Activated CD8-positive, alpha-beta T cell treated with anti-CD3 and anti-CD28 coated beads, Interleukin-2, amount 10 ng/mL, durations not matched to agents 7 days and 5 days (primary cell): ENCODE measurements at places on chromosomes 12 and 14.
A peak's percentile ranks its signal among the peaks of the same experiment; 100 is the strongest.

DNA sequence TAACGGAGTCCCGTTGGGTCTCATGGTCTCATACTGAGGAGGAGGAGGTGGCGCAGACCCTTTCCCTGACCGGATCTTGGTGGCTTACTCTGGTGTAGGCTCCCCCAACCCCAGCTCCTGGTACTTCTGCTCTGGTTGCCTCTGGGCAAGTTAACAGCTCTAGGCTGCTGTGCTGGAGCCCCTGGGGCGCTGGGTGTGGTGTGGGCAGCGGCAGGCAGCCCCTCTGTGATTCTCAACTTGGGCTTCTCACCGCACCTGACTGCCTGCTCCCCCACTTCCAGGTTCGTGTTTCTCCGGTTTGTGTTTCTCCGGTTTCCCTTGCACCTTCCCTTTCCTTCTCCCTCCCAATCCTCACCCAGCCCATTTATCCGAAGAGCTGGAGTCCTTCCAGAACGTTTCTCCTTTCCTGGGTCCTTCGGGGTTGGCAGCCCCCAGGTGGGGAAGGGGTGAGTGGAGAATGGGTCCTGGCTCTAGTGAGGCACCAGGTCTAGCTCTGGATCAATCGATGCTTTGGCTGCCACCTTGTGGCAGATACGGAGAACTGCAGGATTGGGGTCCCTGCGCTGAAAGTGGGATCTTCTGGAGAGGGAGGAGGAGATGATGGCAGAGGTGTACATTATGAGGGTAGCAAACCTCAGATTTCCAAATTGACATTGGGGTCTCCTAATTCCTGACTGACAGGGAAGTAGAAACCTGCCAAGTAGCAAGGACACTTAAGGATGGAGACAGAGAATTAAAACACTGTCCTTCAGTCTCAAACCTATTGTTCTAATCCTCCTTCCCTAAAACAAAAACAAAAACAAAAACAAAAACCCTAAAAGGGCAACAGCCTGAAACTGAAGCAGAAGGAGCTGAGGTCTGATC, 8.3 kb downstream of the CISTR start:
- DNase-seq = peak; percentile 73

DNA sequence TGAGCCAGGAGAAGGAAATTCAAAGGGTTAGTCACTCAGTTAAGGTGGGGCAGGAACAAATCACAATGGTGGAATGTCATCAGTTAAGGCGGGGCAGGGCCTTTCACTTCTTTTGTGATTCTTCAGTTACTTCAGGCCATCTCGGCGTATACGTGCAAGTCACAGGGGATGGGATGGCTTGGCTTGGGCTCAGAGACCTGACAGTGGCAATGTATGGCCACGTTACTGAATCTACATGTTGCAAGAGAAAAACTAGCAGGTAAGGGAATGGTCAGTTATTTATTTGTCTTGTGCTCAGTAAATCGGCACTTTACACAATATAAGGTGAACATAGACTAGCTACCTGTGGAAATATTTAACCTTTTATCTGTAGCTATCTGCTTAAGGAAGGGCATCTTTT, 11.9 kb downstream of the SLCO1B3 start:
- DNase-seq = no peak

GRCh38 chr12:40212566-40212965, 12.2 kb upstream of the LRRK2 start:
- no peak for DNase-seq

DNA sequence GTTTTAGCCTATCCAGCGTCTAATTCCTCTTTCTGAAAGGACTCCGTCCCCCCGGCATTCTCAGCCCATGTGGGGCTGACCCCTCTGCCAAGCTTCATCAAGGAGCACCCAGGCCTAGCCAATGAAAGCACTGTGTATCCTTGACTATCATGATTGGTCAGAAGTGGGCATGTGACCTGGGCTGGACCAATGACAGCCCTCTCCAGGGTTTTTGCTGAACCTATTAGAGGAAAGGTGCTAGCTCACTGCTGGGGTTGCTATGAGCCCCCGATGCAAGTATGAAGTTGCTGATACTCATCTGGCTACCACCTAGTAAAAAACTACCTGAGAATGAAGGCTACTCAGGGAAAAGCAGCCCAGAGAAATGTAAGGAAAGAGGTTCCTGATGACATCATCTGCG, 68.1 kb downstream of the LRRC74A start:
- no peak for DNase-seq

- no peak for DNase-seq
These were observed 817 bp upstream of the MDM1 start for GRCh38 chr12:68332728-68333630.

DNA sequence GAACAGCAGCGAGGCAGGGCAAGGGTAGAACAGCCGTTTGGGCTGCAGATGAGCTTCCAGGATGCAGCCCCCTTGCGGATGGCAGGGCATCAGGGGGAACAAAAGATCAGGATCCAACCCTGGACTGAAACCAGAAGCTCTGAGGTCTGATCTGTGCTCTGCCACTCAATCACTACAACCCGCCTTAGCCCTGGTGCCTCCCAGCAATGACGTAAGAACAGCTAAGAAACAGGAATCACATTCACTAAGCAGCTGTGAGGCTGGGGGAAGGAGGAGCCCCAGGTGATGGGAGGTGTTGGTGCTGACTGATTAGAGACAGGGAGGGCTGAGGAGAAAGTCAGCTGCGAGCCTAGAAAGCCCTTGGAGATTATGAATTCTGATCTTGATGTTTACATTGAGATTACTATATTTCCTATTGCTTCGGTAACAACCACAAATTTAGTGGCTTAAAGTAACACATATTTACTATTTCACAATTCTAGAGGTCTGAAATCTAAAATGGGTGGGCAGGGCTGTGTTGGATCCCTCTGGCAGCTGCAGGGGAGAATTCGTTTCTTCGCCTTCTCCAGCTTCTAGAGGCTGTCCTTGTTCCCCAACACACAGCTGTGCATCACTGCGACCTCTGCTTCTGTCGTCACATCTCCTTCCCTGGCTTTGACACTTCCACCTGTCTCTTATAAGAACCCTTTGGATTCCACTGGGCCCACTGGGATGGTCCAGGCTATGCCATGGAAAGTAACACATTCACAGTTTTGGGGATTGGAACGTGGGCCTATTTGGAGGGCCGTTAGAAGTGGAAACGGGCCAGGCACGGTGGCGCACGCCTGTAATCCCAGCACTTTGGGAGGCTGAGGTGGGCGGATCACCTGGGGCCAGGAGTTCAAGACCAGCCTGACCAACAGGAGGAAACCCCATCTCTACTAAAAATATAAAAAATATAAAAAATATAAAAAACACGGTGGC, 6.1 kb upstream of the CD9 start:
- no peak for DNase-seq

- DNase-seq = peak; percentile 87
These were observed 112.8 kb downstream of the CHST11 start for GRCh38 chr12:104569346-104570173.

DNA sequence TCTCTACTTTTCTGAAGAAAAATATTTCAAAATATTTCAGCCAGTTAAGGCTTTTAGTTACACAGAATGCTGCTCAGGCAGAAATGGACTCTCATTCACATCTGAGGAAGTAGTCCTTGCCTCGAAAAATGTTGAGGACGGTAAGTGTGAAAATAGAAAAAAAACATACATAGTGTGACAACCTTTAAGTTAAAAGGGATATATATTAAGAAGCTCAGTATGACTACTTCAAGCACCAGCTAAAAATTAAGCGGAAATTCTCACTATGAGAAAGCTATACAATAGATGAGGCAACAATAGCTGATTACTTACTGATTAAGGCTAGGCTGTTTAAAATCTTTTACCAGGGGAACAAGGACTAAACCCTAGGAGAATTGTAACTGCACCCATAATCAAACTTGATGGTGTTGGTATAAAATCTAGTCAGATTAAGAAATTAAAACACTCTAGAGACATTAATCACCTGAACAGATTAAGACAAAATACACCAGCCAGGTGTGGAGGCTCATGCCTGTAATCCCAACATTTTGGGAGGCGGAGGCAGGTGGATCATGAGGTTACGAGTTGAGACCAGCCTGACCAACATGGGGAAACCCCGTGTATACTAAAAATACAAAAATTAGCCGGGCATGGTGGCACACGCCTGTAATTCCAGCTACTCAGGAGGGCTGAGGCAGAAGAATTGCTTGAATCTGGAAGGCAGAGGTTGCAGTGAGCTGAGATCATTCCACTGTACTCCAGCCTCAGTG, 53.9 kb downstream of the HNRNPC start:
- no peak for DNase-seq

- no peak for DNase-seq
These were observed 120.7 kb upstream of the AMIGO2 start for GRCh38 chr12:47200446-47200845.

- DNase-seq = no peak
These were observed 2.0 kb downstream of the ADCY6 start for GRCh38 chr12:48786591-48787544.

GRCh38 chr14:39015360-39015961, 87.6 kb downstream of the SEC23A start:
- DNase-seq = peak; percentile 40
